Stimulated activated CD8-positive, alpha-beta memory T cell treated with anti-CD3 and anti-CD28 coated beads, Interleukin-4, amount 100 ng/mL, for 4 hours (primary cell): ENCODE measurements at places on chromosomes 3 and 15.

GRCh38 chr15:66755298-66756068 lies 53.4 kb downstream of the SMAD6 start:
- no peak for DNase-seq

DNA sequence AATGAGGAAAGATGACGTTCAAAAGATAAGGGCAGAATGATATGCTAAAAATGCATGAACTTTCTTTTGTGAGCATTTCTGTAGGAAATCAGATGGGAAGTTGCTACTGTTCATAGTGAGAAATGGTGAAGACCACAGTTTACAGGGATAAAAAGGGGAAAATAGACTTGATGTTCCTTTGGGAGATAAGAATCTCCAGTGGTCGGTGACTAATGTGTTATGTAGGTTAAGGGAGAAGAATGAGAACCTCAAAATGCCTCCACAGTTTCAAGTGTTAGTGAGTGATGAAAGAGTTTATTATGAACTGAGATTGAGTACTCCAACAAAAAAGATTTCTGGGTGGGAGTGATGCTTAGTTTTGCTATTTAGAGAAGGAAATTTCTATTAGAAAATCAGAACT lies 247.2 kb downstream of the LSAMP start:
- DNase-seq: no peak

GRCh38 chr15:72334842-72335241 lies 14.9 kb upstream of the CELF6 start:
- no peak for DNase-seq

DNA sequence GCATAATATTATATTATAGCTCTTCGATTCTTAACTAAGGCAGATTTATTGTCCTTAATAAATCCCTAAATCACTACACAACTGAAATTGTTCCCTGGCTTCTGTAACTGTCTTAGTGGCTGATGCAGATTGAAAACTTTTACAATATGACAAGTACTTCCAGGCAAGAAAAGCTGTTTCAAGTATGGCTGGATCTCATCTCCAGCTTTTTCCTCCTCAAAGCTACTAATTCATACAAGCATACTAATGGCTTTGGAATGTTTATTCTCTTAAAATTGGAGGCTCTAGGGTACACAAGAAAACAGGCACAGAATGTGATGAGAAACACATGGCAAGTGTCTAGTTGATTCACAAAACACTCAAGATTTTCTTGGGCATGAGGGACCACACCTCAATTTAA lies 351.5 kb upstream of the ICE2 start:
- DNase-seq: no peak

GRCh38 chr3:152109038-152109437 lies 159.7 kb upstream of the MBNL1 start:
- DNase-seq: no peak

GRCh38 chr3:26960382-26960781 lies 337.8 kb downstream of the LRRC3B start:
- DNase-seq: no peak

GRCh38 chr3:171996178-171996817 lies 43.1 kb upstream of the FNDC3B start:
- DNase-seq: no peak

- DNase-seq: no peak
These were observed 29.4 kb upstream of the ATP8B4 start for GRCh38 chr15:50148362-50148963.

DNA sequence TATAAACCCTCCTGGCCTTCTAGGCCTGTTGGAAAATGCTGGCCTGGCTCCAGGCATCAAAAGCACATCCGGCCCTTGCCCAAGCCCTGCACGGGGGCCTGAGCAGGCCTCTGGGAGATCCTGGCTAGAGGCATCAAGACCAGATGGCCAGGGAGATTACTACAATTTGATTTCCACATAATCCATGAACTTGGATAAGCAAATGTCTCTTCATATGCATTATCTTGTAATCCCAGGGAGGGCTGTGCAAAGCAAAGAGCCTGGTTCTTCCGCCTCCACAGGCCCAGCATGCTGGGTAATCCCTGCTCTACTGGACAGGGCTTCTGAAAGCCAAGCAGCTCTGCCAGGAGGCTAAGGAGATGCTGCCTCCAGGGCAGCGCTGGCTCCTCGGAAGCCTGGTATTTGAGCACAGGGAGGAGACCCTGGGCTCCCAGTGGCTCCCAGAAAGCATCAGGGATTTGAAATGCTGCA lies 18.2 kb downstream of the MRPL46 start:
- no peak for DNase-seq

DNA sequence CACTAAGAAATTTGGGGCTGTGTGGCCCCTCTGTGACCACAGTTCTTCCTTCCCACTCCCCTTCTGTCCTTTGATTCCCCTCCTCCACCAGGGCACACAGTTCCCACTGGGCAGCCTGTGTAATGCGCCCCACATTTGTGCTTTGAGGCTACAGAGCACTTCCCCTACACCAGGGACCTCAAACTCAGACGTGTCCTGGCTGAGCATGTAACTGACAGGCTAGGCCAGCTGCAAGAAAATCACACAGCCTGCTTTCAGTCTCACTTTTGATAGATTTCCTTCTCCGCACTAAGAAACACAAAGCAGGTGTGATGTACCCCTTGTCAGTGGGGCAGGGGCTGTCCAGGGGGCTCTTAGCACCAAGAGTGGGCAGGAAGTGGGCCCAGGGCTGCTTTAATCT lies 29.6 kb downstream of the PRKCD start:
- DNase-seq: no peak

- no peak for DNase-seq
These were observed 103.5 kb upstream of the FXR1 start for GRCh38 chr3:180808823-180809575.

- DNase-seq: no peak
These were observed 10.8 kb downstream of the CACNA2D3 start for GRCh38 chr3:54133196-54133595.

GRCh38 chr15:20646529-20647142 lies 105.0 kb upstream of the GOLGA6L6 start:
- DNase-seq: no peak

DNA sequence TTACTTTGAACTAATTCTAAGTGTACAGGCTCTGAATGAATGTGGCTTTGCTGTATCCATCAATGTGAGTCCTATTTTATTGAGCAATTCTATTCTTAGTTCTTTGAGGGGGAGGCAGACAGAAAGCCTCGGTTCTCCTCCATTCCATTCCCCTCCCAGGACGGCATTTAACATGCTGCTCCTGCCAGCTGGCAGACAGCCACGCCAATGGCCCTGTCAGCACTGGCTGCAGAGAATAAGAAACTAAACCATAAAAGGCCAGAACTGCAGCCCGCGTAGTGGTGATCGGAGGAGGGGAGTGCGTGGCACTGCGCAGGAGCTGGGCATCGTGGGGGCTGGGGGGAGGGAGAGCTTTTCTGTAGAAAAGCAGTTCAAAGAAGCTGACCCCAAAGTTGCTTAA lies 76.0 kb upstream of the HACD2 start:
- no peak for DNase-seq

DNA sequence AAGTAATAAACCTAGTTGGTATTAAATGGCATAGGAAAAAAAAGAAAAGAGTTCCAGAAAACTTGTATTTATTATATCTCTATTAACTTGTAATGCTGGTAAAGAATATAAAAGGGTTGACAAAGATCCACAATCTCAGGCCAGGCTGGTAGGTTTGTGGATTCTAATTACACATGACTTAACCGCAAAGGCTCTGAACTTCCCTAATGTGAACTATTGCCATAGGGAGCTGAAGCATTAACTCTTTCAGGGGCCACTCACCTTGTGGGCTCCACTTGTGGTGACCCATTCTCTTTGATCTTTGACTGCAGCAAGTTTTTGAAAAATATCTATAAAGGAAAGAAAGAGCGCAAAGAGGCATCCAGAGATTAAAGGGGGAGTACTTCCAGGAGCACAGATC lies 58.5 kb downstream of the NEK10 start:
- DNase-seq: no peak

DNA sequence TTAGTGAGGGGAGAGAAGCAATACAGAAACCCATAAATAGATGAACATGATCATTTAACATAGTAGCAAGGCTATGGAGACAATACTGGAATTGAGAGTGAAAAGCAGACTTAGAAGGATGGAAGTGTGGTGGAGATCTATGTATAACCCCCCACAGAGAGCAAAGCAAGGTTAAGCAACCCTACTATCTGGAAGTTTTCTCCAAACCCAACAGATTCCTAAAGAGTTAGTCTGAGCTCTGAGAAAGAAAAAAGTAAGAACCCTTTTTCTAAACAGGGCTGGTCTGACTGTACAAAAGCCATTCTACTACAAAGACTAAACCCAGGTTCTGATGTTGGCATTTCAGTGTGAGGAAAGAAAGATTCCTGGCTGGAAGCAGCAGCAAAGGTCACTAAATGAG lies 153.2 kb downstream of the WNT5A start:
- no peak for DNase-seq

DNA sequence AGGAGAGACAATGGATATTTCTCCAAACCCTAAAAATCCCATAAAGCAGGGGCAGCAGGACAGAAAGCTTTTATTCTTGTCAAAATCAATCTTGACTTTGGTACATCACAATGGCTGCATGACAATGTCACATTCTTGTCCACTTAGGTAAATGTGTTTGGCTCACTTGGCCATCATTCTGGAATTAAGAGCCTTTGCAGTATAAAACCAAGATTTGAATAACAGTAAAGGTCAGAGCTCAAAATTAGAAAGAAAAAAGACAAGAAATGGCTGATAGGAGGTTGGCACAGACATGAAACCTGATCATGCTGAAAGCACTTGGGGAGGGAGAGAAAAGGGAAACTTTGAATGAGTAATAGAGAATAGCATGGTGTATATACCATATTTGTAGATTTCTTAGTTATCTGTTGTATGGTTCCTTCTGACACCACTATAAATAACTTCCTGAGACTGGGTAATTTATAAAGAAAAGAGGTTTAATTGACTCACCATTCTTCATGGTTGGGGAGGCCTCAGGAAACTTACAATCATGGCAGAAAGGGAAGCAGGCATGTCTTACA lies 158.5 kb upstream of the SGO1 start:
- DNase-seq: no peak

DNA sequence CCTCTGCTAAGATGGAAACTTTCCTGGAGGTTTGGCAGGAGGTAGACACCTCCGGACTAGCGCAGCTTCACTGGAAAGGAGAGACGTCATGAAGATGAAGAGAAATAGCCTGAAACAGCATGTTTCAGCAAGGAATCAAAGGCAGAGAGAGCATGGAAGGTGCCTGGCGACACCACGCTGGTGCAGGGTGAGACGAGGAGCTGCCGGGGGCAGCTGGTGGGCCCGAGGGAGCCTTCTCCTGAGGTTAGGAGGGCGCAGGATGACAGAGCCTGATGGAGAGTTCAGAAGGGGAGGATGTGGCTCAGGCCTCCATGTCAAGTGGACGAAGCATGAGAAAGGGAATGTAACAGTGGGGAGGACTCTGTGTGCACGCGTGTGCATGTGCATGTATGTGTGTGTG lies 113.6 kb downstream of the TPRA1 start:
- DNase-seq: no peak

- DNase-seq: no peak
These were observed 87.0 kb downstream of the GMPS start for GRCh38 chr3:155957412-155957880.

DNA sequence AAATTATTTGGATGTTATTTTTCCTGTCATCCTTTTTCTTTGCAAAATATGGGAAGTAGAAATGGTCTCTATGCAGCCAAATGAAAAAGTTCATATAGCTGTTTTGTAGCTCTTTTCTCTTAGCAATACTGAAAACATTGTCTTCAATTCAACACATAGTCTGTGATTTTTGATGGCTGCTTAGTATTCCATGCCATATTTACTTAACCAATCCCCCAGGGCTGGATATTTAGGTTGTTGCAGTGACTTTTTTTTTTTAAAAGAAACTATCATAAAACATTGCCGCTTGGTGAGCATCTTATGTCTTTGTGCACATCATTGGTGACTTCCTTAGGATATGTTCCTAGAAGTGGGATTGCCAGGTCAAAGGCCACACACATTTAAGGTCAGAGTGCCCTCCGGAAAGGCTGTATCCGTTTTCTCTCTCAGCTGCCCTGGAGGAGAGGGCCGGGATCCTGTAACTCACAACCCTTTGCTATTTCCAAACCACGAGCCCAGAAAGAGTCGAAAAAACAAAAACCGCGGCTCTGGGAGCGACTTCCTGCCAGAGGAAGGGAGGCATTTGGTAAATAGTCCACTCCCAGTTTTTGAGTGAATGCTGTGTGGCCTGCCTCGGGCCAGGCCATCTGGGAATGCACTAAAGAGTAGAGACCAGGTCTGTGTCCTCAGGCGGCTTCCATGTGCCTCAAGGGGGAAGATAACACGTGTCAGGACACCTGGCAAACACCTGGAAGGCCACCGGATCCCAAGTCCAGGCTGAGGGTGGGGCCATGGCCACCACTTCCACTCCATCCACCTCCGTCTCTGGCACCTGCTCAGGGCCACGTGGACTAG lies 41.9 kb downstream of the SMAD6 start:
- DNase-seq: no peak

- DNase-seq: no peak
These were observed 13.8 kb downstream of the TLNRD1 start for GRCh38 chr15:81014446-81015093.

GRCh38 chr3:60096403-60096802 lies 1046.6 kb upstream of the CFAP20DC start:
- no peak for DNase-seq

DNA sequence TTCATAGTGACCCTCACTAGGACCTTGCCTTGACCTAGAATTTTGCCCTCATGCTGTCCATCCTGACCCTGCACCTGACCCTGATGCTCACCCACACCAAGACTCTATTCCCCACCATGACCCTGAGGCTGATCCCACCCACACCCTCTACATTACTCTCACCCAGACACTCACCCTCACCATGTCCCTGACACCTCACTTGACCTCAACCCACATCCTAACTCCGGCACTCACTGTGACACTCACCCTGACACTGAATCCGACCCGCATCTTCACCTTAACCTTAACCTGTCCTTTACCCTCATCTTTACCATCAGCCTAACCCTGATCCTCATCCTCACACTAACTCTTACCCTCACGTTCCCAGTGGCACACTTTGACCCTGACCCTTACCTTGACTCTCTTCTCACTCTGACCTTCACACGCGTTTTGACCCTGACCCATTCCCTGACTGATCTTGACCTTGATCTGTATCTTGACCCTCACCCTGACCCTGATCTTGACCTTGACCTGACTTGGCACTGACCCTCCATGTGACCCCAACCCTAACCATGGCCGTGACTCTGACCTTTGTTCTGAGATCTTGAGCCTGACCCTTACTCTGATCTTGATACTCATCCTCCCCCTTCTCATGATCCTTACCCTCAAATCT lies 22.2 kb upstream of the SLC25A26 start:
- DNase-seq: no peak

DNA sequence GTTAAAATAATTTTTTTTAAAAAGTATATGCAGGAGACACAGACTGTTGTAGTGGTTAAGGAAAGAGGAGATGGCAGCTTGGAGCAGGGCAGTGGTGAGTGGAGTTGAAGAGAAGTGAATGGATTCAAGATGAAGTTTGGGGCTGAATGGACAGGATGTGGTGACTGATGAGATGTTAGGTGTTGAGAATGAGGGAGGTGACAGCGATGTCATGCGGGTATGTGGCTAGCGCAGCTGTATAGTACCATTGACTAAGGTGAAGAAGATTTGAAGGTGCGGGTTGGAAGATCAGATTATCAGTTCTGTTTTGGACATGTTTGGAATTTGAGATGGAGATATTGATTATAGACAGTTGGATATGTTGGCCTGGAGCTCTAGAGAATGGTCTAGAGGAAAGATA lies 20.1 kb downstream of the FBXO22 start:
- DNase-seq: no peak
